SHP77 treated with DMSO at 0.1 percent for 48 hours (cell line): ENCODE measurements at places on chromosomes 1 and 21.

- no peak for DNase-seq
These were observed 171.3 kb upstream of the ESRRG start for GRCh38 chr1:216894494-216894893.

- DNase-seq: no peak
These were observed 257.5 kb downstream of the LRRC40 start for GRCh38 chr1:69947837-69948236.

GRCh38 chr1:216740331-216740730 lies 17.1 kb upstream of the ESRRG start:
- no peak for DNase-seq

DNA sequence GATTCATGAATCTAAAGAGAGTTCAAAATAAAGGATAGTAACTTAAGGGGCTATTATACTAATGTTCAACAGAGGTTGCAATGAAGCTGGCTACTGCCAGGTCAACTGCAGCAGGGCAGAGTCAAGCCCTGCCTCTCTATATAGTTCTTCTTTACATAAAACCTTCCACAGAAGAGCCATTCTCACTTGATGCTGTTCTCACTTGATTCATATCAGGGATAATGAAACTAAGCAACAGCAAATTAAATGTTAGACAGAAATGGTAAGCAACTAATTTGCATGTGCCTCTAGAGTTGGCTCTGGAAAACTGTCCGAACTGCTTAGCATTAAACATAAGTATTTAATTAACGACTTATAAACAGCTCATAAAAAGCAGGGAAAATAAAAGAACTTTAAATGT lies 17.4 kb downstream of the CCSAP start:
- no peak for DNase-seq

- DNase-seq: no peak
These were observed 107.5 kb downstream of the ZNF281 start for GRCh38 chr1:200302192-200302920.

DNA sequence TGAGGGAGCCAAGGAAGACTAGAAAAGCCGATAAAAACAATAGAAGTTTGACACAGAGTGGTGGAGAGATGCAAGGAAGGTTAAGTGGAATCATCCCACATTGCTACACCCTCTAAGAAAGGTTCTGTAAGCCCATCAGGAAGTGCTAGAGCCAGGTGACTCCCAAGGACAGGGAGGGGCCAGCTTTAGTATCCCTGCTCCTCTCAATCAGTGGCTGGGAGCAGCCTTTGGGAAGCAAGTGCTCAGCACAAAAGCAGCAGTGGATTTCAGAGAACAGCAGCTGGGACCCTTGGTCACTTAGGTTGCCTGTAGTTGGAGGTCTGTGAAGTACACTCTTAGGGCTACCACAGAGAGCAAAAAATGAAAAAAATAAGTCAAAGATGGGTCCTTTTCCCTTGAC lies 42.5 kb downstream of the NME7 start:
- no peak for DNase-seq

DNA sequence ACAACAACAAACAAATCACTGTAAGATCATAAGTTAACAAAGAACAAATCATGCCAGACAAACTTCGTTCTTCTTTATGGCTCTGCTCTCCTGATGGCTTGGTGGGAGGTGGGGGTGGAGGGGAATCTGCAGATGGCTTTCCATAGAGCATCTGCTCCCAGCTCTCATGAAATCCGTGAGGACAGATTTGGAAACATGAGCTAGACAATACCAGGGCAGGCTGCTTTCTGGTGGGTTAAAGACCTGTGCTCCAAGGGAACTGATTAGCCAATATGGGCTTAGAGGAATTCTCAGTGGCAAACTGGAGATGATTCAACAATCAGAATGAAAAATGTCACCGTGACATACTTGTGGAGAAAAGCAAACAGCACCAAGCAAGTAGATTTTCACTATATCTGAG lies 69.4 kb upstream of the TLR5 start:
- DNase-seq: no peak

- DNase-seq: no peak
These were observed 3.7 kb downstream of the MATN1 start for GRCh38 chr1:30719406-30720270.

- no peak for DNase-seq
These were observed 421.5 kb upstream of the USP24 start for GRCh38 chr1:55636696-55637095.

GRCh38 chr1:90745972-90746371 lies 28.9 kb upstream of the BARHL2 start:
- no peak for DNase-seq

- DNase-seq: no peak
These were observed 7.3 kb downstream of the KIAA2013 start for GRCh38 chr1:11918799-11919519.
